H1 (cell line): ENCODE measurements at places on chromosomes 2 and 18. TPM values are rescaled to one million over a fixed set of nuclear protein-coding genes. Genes with fewer than 3 reads are reported as not detected.

The ZNG1B gene
- 32.3 and 32.7 TPM in 2 replicates for total RNA-seq

The SCYGR4 gene
- not detected in 2 replicates for total RNA-seq

The ESCO1 gene
- total RNA-seq: 44.6 and 48.3 TPM in 2 replicates

The ANKRD36B gene
- 5.5 and 8.5 TPM in 2 replicates for total RNA-seq

The CDK15 gene
- total RNA-seq: not detected in 2 replicates

The REG3A gene
- not detected in 2 replicates for total RNA-seq

The PAIP2B gene
- 30.4 and 31.3 TPM in 2 replicates for total RNA-seq

The CREG2 gene
- 2.0 and 2.2 TPM in 2 replicates for total RNA-seq

The NCKAP5 gene
- 0.46 and 0.86 TPM in 2 replicates for total RNA-seq

The AUP1 gene
- total RNA-seq: 82.7 and 83.4 TPM in 2 replicates

The STPG4 gene
- total RNA-seq: 0.27 and 0.28 TPM in 2 replicates

The ARHGEF33 gene
- total RNA-seq: 0.57 and 0.95 TPM in 2 replicates

The ORC4 gene
- 63.4 and 63.7 TPM in 2 replicates for total RNA-seq

The DYSF gene
- total RNA-seq: 7.1 and 8.5 TPM in 2 replicates

The TBC1D8 gene
- 21.8 and 24.0 TPM in 2 replicates for total RNA-seq

The TCF7L1 gene
- 108 and 110 TPM in 2 replicates for total RNA-seq

The CHRNA1 gene
- total RNA-seq: 0.15 TPM in 1 of 2 replicates, not detected in the other

The CTIF gene
- 17.8 and 22.0 TPM in 2 replicates for total RNA-seq

The MYO5B gene
- 6.4 and 6.9 TPM in 2 replicates for total RNA-seq

The IL1B gene
- total RNA-seq: not detected in 2 replicates

The SLC40A1 gene
- not detected in 2 replicates for total RNA-seq
